ENCODE measurements at places on chromosomes 12 and 14.

- DNase-seq, result no peak
Measured at GRCh38 chr12:47967461-47968321, 4.3 kb downstream of the TMEM106C start.

- DNase-seq, result no peak
Measured at GRCh38 chr12:26244503-26244902, 49.1 kb downstream of the SSPN start.

GRCh38 chr12:68069275-68069674 lies 80.0 kb downstream of the IFNG-AS1 start:
- no peak for DNase-seq

GRCh38 chr14:54085841-54086240 lies 129.2 kb upstream of the BMP4 start:
- no peak for DNase-seq

DNA sequence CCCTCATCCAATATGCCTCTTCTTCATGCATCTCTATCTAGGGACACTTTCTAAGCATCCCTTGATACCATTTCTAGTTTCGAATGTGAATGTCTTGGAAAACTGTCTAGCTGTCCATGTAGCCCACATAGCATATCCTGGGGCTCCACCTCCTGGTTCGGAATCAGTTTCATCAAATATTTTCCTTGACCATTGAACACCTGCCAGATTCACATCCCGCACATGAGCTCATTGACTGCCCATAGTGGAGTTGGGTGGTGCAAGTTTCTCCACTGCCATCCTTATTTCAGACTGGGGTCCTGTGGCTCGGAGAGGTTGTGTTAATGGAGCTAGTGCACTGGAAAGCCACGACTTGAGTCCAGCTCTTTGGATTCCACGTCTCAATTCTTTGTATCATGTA lies 58.6 kb upstream of the TMEM263 start:
- DNase-seq, result no peak

- no peak for DNase-seq
Measured at GRCh38 chr12:64656429-64656828, 46.1 kb downstream of the RASSF3 start.

GRCh38 chr14:95220663-95221231 lies 63.4 kb upstream of the DICER1 start:
- DNase-seq, result no peak

DNA sequence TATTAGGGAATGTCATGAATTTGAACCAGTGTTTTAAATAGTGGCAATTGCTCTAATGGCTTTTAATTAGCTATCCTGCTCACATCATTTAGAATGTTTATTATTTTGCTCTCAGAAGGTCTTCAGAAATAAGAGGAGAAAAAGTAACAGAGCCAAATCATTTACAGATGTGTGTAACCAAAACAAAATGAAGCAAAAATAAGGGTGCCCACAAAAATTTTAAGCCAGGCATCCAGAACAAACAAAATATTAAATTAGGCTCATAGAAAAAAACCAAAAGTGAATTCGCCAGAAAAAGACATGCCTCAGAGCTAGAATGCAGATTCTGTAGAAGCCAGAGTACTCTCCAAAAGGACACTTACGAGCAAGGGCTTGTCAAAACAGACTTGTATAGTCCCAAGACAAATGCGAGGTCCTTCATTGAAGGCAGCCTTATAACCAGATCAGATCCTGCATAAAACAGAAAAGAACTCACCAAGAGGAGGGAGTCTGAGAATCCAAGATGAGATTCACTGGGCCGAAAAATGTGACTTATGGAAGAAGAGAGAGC lies 20.2 kb upstream of the SERPINA1 start:
- no peak for DNase-seq

- DNase-seq, result no peak
Measured at GRCh38 chr14:103220134-103220981, 97.1 kb downstream of the TNFAIP2 start.

DNA sequence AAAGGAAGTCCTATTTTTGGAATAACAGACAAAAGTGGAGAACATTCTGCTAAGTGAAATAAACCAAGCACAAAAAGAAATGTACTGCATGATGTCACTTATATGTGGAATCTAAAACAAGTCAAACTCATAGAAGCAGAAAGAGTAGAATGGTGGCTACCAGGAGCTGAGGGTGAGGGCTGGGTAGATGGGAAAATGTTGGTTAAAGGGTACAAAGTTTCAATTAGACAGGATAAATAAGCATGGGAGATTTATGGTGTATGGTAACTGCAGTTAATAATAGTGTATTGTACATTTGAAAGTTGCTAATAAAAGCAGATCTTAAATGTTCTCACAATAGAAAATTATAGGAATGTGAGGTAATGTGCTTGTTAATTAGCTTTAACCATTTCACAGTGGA lies 12.8 kb downstream of the LUM start:
- no peak for DNase-seq

DNA sequence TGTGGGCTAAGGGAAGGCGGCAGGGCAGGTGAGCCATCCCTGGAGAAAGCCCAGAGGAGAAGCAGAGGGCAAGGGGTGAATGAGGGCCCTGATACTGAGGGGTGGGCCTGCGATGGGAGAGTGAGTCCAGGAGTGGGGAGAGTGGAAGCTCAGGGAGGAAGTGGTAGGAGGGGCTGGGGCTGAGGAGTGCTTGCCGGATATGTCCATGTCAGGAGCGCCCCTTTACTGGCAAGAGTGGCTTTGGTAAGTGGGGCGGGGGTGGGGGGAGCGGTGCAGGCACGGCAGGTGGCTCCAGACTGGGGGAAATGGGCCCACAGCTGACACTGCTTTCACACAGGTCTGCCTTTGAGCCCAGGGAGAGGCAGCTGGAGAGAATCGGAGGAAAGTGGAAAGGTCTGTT lies 86.4 kb upstream of the GPR68 start:
- no peak for DNase-seq

- no peak for DNase-seq
Measured at GRCh38 chr12:47750229-47750798, 8.4 kb downstream of the RAPGEF3 start.

GRCh38 chr14:38145142-38145541 lies 62.6 kb upstream of the SSTR1 start:
- no peak for DNase-seq

GRCh38 chr14:91184559-91184958 lies 59.9 kb downstream of the GPR68 start:
- DNase-seq, result no peak

DNA sequence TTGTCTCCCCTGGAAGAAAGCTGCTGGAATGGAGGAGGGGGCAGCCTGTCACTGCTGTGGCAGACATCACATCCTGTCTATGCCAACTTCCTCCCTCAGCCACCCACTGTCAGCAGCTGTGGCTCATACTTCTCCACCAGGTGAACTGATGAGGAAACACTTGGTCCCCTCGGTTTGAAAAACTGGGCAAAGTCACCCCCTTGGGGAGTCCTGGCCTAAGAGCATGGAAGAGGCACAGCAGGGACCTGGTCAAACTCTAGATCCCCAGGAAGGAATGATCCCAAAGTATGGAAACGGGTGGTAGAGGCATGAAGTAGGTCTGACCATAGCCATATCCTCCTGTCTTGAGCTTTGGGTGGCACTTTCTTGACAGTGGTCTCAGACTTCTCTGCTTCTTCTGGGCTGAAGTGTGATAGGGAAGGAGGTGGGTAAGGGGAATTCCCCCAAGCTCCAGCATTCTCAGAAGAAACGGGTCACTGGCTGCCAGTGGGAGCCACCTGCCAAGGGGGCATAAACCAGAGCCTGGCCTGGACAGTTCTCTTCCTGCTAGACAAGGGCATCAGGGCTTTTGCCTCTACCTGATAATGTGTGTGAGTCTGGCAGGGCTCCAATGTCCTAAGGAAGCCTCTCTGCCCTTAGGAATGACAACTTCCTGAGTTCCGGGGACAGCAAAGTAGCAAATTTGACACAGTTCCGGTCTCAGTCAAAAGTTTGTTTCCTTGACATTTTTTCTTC lies 36.0 kb downstream of the FMNL3 start:
- peak; percentile 57 for DNase-seq

All from stimulated activated CD8-positive, alpha-beta memory T cell treated with anti-CD3 and anti-CD28 coated beads, Interleukin-7, amount 100 ng/mL, for 4 hours (primary cell).